ENCODE measurements at places on chromosomes 3 and 15.

DNA sequence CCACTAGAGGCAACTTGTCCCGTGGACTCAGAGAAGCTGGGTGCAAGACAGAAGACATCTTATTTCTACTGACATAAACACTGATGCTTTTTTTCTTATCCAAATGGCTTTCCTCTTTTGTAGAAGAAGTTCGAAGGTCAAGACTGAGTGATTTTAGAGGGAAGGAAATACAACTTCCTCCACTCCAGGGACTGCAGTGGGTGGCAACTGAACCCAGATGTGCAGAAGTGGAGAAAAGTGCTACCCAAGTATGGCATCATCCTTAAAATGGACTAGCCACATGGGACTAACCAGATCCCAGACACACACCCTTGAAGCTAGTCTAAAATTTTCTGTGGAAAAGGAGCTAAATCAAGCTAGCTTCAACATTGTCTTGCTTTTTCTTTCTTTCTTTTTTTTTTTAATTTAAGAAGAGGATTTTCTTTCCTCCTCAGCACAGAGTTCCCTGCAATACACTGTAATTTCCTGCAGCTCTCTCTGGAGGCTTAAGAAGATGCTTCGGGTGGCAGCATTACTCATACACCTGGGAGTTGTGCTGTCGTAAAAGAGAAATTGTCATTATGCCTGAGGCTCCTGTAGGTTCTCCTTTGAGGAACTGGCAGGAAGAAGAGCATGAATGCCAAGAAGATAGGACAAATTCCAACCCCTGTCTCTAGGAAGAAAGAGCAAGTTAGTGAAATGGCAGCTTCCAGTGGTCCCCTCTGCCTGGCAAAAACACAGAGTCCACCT lies 3.8 kb upstream of the FRMD4B start:
- no peak for DNase-seq

- DNase-seq: no peak
These were observed 46.2 kb downstream of the NEK11 start for GRCh38 chr3:131072845-131073244.

DNA sequence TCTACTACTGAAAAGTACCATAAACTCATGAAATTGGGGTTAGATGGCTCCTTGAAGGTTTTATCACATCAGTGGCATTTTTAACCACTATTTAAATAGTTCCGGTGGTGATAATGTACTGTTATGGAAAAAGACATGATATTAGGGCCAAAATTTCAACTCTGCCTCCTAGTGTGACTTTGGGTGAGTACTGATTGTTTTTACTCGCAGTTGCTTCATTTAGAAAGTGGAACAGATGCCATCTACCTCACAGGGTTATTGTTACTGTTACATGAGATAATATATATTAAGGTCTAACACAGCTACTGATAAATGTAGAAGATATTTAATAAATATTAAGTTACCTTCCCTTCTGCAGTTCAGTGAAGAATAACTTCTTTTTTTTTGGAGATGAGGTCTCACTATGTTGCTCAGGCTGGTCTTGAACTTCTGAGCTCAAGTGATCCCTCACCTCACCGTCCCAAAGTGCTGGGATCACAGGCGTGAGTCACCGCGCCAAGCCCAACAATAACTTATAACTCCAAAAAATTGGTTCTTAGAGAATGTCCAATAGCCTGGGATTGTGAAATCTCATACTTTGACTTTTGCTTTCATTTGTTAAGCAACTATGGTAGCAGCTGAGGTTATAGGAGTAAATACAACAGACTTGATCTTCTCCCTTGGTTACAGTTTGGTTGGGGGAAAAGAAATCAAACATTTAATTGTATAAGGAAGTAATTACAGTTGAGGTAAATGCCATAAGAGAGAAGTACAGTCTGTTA lies 48.3 kb downstream of the MEF2A start:
- no peak for DNase-seq

GRCh38 chr15:81394603-81395002 lies 20.6 kb upstream of the TMC3 start:
- no peak for DNase-seq

DNA sequence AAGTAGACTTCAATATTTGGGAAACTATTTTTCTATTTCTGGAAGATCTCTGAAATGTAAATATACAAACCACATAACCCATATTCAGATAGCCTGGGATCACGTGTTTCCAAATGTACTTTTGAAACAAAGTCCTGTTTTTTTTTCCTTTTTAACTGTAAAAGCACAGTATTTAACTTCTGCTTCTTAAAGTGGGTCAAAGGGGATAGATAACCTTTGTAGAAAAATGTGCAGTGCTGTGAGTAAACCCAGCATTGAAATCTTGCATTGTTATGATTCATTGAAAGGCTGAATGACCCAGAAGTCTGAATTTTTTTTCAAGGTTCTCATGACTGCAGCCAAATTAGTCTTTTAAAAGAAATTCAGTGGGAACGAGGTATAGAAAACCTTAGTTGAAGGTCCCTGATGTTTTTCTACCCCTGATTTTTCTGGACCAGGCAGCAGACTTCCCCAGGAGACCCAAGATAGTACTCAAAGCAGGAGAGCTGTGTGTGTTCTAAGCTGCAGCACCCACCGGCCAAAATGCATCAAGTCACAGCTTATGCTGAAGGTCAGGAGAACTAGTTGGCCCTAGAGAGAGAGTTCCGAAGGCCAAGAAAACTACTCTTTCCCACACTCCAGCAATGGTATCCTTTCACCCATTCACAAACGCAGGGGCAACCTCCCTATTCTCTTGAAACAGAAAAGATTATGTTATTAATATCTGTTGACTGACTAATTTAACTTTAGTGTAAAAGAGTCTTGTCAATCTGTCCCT lies 43.6 kb upstream of the APH1B start:
- no peak for DNase-seq

- no peak for DNase-seq
These were observed 13.7 kb downstream of the PXK start for GRCh38 chr3:58346368-58346767.

DNA sequence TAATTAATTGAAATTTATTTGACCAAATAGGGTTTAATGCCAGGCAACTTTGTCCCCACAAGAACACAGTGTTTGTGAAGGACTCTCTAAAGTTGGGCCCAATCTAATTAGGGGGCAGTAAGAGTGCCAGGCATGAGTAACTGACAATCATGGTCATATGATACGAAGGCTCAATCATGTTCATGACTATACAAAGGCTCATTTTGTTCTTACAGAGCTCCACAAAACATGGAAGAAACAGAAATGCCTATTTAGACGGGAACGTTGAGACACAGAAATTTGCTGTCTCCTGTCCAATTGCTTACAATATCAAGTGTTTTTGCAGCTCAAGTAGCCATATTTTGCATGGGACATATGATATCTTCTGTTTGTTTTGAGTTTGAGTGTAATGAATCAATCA lies 391.1 kb downstream of the SI start:
- no peak for DNase-seq

GRCh38 chr15:57559875-57560274 lies 31.8 kb upstream of the MYZAP start:
- peak; percentile 23 for DNase-seq

All from Caki2 (cell line).